ENCODE measurements at places on chromosomes 11 and 22.

- DNase-seq = no peak
Measured at GRCh38 chr11:26847459-26847858, 125.6 kb upstream of the SLC5A12 start.

GRCh38 chr11:78349624-78350023 lies 68.0 kb downstream of the GAB2 start:
- DNase-seq = no peak

DNA sequence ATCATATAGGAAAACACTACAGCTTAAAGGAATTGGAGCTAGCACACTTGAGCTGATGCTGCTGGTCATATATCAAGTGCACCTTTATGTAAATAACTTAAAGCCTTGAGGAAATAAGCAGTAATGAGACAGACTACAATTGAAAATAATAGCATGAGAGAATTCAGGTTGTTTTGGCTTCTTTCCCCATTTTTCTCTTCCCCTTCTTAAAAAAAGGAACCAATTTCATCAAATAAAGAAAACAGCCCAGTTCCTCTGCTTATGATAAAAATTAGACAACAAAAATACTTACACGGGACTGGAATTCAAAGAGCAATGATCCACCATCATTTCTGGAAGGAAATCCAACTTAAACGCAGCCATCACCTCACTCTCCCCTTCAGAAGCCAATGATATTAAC lies 50.2 kb upstream of the RAPSN start:
- DNase-seq = no peak

GRCh38 chr11:75493626-75494025 lies 32.1 kb downstream of the GDPD5 start:
- DNase-seq = no peak

DNA sequence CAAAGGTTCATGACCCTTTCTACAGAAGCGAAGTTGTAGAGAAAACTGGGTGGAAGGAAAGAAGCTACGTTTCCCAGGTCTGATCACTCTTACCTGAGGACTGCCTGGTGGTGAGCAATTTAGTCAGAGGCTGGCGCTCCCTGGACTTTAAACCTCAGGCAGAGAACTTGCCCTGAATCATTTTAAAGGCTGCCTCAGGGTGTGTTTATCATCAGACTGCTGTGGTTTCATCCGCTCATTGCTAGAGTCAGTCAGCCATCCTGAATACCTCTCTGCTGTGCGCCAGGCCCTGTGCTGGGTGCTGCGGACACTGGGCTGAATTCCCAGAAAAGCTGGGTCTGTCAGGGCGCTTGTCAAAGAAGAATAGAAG lies 2.7 kb downstream of the DTX4 start:
- DNase-seq = no peak

- no peak for DNase-seq
Measured at GRCh38 chr11:79906164-79906563, 465.3 kb upstream of the TENM4 start.

GRCh38 chr11:21656065-21656464 lies 536.8 kb upstream of the ANO5 start:
- no peak for DNase-seq

DNA sequence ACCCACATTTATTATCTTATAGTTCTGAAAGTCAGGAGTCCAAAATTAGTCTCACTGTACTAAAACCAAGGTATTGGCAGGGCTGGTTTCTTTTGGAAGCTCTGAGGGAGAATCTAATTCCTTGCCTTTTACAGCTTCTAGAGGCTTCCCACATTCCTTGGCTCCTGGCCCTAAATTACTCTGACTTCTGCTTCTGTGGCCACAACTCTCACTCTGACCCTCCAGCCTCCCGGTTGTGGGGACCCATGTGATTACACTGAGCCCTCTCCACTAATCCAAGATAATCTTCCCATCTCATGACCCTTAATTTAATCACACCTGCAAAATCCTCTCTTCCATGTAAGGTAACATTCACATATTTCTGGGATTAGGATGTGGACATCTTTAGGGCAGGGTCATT lies 110.9 kb downstream of the ARL14EP start:
- DNase-seq = no peak

DNA sequence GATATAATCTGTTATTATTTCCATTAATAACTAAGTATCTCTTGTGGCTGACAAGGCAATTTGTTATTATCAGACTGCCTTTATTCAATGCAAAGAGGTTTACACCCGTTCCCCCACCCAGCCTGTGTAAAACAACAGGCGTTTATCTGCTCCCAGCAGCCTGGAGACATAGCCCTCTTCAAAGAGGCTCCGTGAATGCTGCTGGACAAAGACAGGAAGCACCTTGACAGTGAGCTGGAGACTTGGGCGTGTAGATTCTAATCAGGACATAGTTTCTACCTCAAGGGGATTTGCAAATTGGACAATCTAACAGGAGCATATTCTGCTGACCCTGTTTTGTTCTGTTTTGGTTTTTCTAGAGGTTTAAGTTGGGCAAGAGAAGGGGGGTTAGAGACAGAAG lies 733.0 kb upstream of the KIRREL3 start:
- DNase-seq = no peak

DNA sequence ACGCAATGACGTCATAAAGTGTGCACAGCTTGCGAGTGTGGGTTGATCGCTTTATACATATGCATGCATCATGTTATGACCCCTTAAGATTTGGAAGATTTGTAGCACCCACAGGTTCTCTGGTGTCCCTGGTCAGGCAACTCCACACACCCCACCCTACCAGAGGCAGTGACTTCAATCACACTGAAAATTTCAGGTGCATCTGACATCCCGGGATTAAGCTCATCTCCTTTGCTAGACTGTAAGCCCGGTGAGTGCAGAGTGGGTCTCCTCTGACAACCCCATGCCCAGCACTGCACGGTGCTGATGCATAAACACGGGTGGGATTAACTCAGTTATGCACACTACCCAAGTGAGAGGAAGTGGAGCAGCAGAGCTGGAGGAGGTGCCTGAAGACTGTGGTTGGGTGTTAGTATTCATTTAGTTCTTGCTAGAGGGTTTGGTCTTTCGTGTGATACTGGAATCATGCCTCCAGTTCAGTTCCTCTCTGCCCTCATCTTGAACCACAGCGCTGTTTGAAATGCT lies 6.5 kb downstream of the ARSA start:
- no peak for DNase-seq

DNA sequence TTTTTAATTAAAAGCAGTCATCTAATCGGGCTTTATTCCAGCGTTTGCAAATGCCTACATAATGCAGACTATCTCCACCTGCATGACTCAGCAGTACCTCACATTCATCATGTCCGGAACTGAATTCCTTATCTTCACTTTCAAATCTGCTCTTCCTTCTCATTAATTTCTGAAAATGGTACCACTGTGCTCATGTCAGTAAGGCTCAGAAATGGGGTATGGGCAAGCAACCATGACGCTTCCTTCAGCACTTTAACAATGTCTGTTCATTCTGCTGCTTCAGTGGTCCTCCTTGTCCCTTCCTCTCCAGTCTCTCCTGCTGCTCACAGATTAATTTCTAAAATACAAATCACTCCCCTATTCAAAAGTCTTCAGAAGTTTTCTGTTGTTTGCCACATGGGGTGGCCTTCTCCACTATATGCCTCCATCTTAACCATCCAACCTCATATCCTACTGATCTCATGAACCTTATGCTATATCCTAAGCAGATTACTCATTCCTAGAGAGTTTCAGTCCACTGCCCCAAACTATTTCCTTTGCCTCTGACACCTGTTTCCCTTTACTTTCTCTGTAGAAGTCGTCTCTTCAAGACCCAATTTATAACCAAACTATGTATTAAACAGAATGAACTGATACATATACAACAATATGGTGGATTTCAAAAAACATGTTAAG lies 7.0 kb downstream of the GTF2H1 start:
- DNase-seq = no peak

- no peak for DNase-seq
Measured at GRCh38 chr11:38460429-38460828, 1862.4 kb upstream of the RAG2 start.

- DNase-seq = no peak
Measured at GRCh38 chr11:24155792-24156191, 341.1 kb upstream of the LUZP2 start.

GRCh38 chr11:64107303-64107702 lies 58.6 kb downstream of the MACROD1 start:
- DNase-seq = no peak

DNA sequence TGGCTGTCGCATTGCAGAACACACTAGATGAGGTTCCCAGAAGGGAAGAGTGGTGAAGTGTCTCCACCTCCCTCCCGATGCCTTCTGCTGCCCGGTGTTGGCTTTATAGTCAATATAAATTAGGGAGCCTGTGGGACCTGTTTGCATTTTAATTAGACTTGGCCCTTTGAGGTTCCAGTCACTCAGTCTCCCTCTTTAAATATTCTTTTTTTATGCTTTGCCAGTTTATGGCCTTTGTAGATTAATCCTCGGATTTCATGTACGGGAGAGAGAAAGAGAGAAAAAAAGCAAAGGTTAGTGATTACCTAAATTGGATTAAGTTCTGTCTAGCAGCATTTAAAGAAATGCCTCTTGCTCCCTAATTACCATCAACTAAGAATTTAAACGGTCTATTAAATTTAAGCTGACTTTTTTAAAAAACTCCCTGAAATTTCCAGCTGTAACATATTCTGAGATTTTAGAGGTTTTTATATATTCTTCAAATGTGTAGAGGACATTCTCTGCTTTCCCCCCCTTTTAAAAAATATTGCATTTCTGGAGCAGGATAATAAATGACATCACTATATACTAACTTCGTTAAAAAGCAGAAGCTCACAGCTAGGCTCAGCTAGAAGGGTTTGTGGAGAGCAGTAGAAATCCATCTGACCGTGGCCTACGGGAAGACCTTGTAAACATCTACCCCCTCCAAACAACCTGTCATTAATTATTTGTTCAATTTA lies 84.4 kb downstream of the PRR5L start:
- no peak for DNase-seq

DNA sequence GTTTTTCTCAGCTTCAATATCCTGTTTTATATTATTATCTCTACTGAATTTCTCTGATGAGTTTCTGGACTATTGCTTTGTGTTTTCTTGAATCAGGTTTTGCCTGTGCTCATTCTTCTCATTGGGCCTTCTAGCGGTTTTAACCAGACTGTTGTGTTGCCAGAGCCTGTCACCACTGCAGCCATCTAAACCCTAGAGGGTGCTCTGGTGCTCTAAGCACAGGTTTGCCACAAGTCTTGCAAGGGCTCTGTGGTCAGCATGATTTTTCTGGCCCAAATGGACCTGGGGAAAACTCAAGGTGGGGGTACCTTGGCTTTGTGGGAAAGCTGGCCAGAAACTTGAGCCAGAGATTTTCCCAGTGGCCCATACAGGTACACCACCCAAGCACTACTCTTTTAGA lies 52.4 kb upstream of the TYR start:
- no peak for DNase-seq

Measured in activated T-cell treated with anti-CD3 and anti-CD28 coated beads, Interleukin-2, amount 50 U/mL, for 4 hours (primary cell).